ENCODE measurements at places on chromosomes 5 and 9.
A peak's percentile ranks its signal among the peaks of the same experiment; 100 is the strongest.

GRCh38 chr9:137972988-137973470 is 95.4 kb downstream of the CACNA1B start:
- no peak for DNase-seq

DNA sequence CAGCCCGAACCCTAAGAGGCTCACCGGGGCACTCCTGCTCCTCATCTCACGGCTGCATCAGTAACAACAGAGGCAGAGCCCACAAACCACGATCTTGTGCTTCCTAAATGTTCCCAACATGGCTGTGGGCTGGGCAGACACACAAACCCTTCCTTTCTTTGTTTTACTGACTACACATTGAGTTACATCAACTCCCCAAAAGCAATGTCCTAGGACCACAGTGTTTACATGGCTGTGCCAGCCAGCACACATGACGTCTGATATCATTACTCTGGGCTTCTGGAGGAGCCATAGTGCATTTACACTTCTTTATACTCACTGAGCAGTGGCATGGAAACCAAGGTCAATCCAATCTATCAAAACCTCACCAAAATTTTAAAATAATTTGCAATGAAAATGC is 101.4 kb downstream of the LHFPL2 start:
- no peak for DNase-seq

- no peak for DNase-seq
Observed at GRCh38 chr5:113875096-113875495, 361.6 kb downstream of the YTHDC2 start.

DNA sequence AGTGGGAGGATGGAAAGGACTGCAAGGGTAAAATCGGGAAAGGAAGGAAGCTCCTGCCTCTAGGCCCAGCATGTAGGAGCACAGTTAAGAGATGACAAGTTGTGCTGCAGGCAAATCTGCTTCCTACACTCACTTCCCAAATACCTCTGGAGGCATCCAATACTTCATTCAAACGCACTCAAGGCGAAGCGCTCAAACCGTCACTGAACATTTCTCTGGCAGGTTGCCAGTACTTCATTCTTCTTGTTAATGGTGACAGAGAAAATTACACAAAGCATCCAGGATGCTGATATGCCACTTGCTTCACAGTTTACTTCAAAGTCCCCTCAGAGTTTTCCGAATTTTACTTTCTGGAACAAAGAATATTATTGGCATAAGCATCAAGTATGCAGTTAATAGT is 59.8 kb downstream of the NREP start:
- DNase-seq: no peak

DNA sequence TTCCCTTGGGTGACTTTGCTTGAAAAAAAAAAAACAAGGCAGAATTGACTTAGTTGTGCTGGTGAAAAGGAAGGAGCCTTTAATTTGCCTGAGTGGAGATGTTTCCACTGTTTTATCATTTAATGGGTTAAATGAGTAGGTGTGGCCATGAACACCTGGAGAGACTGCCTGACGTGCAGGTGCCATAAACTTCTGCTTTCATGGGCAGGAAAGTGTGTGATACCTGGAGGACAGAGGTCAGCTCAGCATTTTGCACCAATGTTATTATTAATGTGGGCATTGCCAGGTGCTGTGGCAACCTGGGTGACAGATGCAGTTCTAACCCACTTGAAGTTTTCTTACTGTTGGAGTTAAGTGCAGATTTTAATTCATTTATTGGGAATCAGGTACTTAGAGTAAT is 145.4 kb downstream of the CD180 start:
- DNase-seq: peak; percentile 16

DNA sequence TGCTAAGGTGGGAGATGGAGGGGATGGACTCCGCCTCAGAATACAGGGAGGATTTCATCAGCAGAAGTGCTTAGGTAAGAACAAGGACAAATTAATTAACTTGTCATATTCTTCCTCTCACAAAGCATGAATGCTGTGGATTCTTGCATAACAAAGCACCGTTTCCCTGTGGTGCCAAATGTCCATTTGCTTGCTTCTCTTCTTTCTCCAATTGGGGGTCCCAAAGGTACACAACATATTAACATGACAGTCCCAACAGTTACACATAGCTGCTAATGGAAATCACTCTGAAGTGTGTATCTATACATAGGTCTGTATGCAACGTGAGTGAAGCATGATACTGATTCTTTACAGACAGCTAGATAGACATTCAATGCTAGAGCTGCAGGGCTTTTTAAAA is 146.7 kb upstream of the EFNA5 start:
- DNase-seq: no peak

GRCh38 chr5:123220621-123221146 is 131.6 kb downstream of the PRDM6 start:
- DNase-seq: no peak

- DNase-seq: no peak
Observed at GRCh38 chr5:146622391-146622790, 106.4 kb upstream of the GPR151 start.

GRCh38 chr9:120928015-120928482 is 1.5 kb upstream of the TRAF1 start:
- DNase-seq: no peak

DNA sequence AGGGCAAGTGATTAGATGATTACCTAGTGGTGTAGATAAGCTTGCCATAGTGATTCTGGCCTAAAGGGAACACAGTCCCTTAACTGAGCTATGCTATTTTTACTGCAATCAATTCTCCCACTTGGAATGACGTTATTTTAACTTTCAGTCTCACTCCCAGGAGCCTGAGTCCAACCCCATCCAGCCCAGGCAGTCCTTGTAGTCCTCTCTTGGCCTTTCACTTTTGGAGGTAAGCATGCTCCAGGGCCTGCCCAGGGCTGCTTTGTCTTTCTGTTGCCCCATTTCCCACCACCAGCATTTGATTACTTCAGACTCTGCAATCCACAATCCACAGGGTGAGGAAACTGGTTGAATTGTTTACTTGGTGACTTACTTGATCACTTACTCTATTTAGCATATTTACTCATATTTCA is 233.0 kb downstream of the CD180 start:
- no peak for DNase-seq

DNA sequence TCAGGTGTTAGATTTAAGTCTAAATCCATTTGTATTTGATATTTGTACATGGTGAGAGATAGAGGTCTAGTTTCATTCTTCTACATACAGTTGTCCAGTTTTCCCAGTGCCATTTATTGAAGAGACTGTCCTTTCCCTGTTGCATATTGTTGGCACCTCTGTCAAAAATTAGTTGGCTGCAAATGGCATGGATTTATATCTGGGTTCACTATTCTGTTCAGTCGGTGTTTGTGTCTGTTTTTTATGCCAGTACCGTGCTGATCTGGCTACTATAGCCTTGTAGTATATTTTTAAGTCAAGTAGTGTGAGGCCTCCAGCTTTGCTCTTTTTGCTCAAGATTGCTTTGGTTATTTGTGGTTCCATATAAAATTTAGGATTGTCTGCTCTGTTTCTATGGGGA is 176.2 kb upstream of the DMRT1 start:
- DNase-seq: no peak

- no peak for DNase-seq
Observed at GRCh38 chr5:96031180-96031579, 69.5 kb upstream of the ELL2 start.

DNA sequence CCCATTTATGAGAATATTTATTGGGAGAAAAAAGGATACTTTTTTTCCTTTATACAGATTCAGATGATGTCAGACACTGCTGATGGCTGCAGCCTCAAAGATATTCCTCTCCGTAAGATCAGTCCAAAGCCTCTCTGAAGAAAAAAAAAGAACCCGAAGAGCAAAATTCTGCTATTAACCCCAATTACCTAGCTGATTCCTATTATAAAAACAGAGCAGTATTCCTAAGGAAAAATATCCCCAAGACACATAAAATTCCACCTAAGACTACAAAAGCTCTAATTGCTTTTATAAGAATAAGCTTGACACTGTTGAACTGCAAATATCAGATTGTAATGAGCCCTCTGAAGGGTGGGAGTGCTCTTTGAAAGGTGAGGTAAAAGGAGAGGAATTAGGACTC is 138.7 kb downstream of the CDH6 start:
- DNase-seq: no peak

GRCh38 chr5:147752666-147753290 is 29.8 kb downstream of the JAKMIP2 start:
- DNase-seq: no peak

- no peak for DNase-seq
Observed at GRCh38 chr5:98163796-98164493, 609.5 kb upstream of the RGMB start.

DNA sequence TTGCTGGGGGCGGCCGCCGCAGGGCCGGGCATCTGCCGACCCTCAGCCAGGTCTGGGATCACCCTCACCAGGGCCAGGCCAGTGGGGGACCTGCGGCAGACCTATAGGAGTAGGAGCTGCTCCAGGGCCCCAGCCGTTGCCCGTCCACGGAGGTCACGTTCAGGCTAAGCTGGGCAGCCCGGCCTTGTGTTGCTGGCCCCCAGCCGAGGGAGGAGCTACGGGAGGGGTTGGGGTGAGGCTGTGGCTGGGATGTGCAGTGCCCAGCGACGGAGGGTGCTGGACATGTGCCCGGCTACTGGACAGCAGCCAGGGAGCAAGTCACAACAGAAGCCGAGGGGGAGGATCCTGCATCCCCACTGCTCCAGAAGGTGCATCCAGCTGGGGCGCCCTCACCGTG is 39.6 kb upstream of the SLC6A19 start:
- no peak for DNase-seq

GRCh38 chr9:130276121-130276520 is 10.6 kb downstream of the HMCN2 start:
- DNase-seq: no peak

DNA sequence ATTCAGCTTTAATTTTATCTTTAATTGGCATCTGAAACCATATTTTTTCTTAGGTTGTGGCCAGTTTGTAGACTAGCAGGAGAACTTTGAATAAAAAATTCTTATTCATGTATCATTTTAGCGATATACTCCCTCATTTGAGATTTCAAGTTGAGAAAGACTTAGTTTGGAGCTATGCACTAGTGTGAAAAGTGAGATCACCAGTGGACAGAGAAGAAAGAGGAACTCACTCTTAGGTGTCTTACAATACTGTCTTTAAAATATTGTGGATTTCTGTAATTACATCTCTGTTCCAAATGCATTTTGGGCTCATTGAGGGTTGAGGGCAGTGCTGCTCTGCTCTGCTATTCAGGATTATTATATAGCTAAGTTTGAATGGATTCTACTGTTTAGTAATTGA is 54.7 kb downstream of the NAA35 start:
- DNase-seq: no peak

GRCh38 chr5:1507014-1507375 is 16.8 kb downstream of the LPCAT1 start:
- no peak for DNase-seq

DNA sequence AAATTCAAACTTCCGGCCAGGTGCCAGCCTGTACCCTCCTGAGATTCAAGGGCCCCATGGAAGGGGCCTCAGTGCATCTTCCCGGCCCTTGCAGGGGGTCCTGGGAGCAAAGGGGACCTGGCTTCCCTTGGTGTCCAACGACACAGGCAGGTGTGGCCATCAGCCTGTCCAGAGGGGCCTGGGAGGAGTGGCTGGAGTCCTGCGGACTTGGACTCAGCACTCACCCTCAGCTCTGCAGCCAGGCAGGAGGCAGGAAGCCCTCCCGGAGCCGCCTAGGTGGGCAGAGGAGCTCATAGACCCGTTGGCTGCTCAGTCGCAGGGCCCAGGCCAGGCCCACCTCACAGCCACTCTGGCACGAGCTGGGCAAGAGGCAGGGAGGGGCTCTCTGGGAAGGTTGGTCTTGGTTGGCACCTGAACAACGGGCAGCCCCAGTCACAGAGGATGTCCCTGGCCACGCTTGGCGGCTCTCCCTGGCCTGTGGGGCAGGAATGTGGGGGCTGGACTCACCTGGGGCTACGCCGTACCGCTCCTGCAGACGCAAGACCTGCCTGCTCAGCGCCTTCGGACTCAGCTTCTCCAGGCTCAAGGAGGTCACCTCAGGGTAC is 53.8 kb upstream of the NRARP start:
- no peak for DNase-seq

GRCh38 chr5:112637343-112637742 is 100.3 kb upstream of the APC start:
- no peak for DNase-seq

- DNase-seq: no peak
Observed at GRCh38 chr9:14270358-14271092, 43.4 kb downstream of the NFIB start.

DNA sequence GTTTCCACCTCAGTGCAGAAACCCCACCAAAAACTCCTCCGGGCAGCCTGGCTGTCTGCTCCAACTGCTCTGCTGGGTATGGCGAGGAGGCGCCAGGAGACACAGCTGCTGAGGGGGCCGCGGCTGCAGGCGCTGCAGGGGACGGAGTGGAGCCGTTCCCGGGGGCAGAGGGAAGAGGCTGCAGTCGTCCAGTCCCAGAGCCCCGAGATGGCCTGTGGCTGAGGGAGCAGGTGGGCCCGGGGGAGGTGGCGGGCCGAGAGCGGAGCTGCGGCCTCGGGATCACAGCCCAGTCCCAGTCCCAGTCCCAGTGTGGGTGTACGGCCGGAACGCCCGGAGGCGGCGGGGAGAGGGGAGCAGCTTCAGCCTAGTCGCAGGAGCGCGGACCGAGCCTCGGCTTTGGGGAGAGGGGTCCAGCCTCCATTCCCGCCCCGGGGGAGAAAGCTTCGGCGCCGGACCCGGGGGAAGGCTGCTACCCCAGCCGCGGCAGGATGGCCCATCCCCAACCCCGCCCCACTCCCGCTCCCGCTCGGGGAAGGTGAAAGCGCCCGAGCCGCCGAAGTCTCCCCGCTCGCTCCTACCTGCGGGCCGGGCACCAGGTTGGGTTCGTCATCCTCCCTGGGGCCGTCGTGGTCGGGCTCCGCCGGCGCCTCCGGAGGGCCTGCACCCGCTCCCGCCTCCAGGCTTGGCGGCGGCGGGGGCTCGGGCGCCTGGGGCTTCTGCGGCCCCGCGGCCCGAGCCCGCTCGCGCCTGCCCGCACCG is 513 bp downstream of the FAM193B start:
- peak; percentile 84 for DNase-seq

DNA sequence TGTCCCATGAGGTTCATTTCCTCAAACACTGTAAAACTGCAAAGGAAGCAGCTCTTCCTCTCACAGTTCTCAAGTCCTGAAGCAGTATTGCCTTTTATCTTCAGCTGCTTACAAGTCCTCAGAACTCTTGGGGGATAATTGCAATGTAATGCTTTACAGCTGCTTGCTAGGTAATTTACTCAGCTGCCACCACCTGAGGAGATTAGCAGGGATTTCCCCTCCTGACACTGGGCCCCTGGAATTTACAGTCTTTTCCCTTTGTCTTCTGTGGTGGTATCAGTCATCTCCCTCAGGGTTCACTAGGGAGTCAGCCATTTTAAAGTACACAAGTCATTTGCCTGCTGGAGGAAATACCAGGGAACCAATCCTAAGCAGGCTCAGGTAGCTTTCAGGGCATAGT is 754.3 kb upstream of the GRAMD2B start:
- DNase-seq: no peak

GRCh38 chr5:75566710-75567309 is 44.4 kb upstream of the ANKDD1B start:
- DNase-seq: peak; percentile 83

- no peak for DNase-seq
Observed at GRCh38 chr5:76406014-76406413, 2.9 kb downstream of the IQGAP2 start.

GRCh38 chr5:114360816-114361723 is 800 bp upstream of the KCNN2 start:
- DNase-seq: no peak
